ENCODE measurements at places on chromosomes 12 and 14.

GRCh38 chr14:83826838-83827237, 1703.1 kb upstream of the FLRT2 start:
- DNase-seq: no peak

DNA sequence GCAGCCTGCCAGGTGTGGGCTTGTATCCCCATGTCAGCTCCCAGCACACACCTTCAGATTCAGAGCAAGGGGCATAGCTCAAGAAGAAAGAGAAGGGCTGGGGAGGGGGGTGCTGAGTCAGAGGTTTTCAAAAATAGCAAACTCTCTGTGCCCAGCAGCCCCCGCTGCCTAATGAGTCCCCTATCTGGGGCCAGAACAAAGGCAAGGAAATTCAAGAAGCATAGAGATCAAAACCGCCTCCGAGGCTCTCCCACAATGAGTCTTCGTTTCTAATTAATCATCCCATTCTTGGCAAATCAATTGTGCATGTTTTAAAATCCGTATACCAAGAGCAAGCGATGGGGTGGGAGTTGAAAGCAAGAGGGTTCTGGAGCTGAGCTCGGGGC, 19.5 kb upstream of the CMKLR1 start:
- no peak for DNase-seq

- DNase-seq: no peak
Observed at GRCh38 chr12:131362291-131363211, 348.3 kb upstream of the SFSWAP start.

GRCh38 chr12:4251967-4252366, 21.6 kb upstream of the CCND2 start:
- DNase-seq: no peak

- DNase-seq: no peak
Observed at GRCh38 chr12:100687686-100688085, 106.9 kb upstream of the ANO4 start.

DNA sequence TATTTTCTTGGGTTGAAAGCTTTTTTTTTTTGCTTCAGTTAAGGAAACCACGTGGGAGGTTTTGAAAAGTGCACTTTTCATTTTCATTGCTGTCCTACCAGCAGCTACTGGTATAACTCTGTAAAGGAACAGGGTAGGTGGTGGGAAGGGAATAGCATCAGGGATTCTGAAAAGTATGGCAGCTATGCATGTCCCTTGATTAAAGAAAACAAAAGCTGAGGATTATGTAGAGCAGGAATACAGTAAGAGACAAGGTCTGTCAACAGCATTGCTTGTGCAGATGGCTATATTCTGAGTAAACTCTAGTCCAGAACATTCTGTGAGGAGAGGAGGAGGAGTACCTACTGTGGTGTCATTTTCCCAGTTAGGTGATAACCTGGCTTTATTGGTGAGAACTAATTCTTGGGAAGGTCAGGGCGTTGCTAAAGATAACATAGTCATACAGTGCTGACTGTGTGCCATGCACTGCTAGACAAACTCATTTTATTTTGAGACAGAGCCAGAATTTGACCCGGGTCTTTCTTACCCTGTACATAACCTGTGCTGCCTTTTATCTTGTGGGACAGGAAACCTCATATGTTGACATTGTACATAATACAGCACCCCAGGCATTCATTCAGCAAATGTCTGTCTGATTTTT, 80.3 kb upstream of the TRAF3 start:
- no peak for DNase-seq

- DNase-seq: no peak
Observed at GRCh38 chr12:52633383-52633782, 15.0 kb upstream of the KRT73 start.

- DNase-seq: no peak
Observed at GRCh38 chr12:67981287-67982162, 7.7 kb upstream of the IFNG-AS1 start.

DNA sequence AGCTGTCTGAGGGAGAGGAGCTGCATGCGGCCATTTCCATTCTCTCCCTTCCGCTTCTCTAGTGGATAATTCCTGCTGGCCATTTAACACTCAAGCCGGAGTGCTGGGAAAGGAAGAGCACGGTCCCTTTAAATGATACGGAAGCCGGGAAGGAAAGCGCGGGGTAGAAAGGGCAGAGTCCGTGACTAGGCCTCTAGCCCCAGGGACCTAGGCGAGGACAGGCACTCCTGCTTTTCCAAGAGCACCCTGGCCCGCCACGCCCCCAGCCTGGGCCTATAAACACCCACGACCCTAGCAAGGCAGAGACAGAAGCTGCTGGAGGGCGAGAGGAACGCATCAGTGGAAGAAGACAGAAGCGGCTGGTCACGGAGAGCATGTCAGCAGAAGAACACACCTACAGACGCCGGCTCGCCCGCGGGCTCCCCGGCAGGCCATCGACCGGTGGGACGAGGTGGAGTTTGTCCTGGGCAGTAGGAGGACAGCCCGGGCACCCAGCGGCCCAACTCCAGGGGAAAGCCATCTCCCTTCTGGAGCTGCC, 1206.6 kb upstream of the TMEM132C start:
- no peak for DNase-seq

DNA sequence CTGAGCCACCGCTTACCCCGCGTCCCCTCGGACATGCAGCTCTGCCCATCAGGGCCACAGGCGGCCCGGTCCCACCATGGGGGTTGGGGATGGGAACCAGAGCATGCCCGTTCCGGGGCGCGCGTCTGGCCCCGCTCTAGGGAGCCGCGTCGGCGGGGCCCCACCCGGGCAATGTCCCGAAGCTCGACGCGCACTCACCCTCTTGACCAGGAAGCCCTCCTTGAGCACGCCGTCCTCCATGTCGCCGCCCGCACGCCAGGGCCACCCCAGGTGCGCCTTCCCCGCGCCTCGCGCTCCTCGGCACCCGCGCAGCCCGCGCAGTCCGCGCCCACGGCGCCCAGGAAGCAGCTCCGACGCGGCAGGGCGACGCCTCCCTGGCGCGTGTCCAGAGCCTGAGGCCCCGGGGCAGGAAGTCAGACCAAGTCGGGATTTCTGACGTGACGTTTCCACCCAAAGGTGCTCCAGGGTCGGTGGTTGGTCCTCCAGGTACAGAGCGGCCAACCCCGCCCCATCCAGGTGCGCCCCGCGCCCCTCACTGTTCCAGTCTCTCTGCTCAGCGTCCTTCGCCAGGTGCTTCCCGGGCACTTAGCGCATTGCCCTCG, at the start of gene PLEK2:
PLEK2 (minus strand) TSS at position 346 of the 602 bp plus-strand sequence; CDS start at position 240, 106 bp downstream.
- DNase-seq: no peak

GRCh38 chr14:30550335-30550734, 8.6 kb upstream of the G2E3 start:
- DNase-seq: no peak

DNA sequence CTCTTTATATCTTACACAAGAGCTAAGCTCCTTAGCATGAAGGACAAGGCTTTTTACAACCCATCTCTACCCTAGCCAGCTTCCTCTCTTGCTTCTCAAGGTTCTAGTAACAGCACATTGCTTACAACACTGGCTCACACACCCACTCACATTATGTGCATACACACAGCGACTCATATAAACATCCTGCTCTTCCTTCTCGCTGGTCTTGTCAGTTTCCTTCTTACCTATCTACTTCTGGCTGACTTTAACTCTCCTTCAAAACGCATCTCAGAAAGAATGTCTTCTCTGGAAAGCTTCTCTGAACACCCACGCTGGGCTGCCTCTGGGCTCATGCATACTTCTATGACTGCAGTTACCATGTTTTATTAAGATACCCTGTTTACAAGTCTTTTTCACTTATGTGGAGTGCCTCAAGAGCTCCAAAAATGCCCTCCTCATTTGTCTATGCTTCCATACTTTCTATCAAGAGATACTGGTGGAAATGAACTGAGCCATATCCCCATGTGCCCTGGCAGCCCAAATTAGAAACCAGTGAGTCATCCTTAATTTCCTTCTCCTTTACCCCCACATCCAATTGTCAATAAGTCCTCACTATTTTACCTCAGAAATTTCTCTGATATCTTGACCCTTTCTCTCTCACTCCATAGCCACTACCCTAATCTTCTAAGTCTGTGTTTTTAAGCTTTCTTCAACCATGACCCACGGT, 126.9 kb upstream of the KRAS start:
- DNase-seq: no peak

DNA sequence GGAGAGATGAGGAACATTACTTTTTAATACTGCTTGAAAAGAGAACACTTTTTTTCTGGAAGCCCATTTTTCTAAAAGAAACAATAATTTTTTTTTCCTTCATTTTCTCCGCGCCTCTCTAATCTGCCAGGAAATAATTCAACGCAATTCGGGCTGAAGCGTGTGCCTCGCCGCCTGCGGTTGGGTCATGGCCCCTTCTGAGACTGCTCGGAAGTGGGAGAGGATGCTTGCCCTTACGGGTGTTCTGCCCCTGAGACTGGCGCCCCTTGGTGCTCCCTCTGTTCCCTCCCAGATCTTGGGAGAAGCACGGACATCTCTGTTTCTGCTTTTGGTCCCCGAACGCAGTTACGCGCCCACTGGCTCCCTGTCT, 332 bp upstream of the TBC1D30 start:
- DNase-seq: no peak

DNA sequence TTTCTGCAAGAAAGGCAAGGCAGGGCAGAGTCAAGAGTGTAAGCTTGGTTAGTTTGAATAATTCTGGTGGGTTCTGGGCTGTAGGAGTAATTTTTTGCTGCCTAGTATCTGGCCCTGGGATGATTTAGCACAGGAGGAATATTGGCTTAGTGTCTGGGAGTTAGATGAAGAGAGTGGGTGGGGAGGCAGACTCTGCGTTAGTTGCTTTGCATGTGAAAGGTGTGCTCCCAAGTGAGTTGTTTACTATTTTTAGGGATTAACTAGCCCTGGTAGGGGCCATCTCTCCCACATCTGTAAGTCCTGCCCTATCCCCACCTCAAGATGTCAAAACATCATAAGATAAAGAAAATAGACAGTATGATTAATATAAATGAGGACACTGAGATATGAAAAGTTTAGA, 249.7 kb downstream of the LRIG3 start:
- DNase-seq: no peak

DNA sequence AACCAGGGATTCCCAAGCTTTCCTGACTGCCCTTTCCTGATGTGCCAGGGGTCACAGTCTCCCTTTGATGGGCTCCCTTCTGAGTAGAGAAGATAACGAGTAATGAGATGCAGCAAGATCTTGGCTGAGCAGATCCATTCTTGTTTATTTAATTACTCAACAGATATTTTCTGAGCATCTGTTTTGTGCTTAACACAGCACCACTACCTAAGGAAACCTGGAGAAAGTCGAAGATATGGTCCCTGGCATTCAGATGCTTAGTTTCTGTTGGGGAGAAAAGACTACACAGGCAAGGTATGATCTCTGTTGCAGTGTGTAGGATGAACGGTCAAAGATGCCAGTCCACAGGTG, 3.9 kb downstream of the AJUBA start:
- no peak for DNase-seq

- no peak for DNase-seq
Observed at GRCh38 chr14:92670160-92670559, 78.3 kb downstream of the LGMN start.

GRCh38 chr12:56998316-56998715, 8.0 kb downstream of the ZBTB39 start:
- no peak for DNase-seq

GRCh38 chr12:1936406-1937320, 18.2 kb upstream of the CACNA2D4 start:
- DNase-seq: peak; percentile 58

DNA sequence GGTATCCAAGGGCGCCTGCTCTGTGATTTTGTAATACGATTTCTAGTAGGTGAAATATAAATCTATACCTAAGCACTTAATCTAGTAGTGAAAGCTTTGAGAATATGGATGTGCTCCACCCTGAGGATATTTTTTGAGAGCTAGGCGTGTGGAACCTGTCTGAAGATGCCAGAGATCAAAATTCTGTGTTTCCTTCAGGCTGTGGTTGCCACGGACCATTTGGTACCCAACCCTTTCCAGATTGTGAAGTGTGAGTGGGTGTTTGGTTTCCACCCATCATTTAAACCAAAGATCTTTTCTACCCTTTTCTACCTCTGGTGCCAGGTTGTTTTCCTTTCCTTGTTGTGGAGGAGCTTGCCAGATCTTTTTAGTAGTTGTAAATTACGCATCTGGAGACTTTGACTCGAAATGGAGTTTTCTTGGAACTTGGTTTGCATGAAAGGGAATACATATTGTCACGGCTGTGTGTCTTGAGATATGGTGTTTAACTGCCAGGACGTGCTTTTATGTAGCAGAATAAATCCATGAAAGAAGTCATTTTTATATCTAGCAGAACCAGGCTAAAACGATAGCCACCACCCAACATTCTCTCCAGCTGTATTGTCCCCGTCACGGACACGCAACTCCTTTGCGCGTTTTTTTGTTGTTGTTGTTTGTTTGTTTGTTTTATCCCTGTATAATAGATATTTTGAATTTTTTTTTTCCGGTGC, 2.2 kb downstream of the LRFN5 start:
- no peak for DNase-seq

DNA sequence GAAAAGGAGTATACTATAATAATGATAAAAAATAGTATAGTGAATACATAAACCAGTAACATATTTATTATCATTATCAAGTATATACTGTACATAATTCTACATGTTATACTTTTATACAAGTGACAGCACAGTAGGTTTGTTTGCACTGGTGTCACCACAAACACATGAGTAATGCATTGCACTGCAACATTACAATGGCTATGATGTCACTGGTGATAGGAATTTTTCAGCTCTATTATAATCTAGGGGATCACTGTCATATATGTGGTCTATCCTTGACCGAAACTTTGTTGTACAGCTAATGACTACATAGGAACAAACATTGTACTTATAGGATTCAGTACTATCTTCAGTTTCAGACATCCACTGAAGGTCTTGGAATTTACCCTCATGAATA, 165.8 kb upstream of the SYT1 start:
- no peak for DNase-seq

DNA sequence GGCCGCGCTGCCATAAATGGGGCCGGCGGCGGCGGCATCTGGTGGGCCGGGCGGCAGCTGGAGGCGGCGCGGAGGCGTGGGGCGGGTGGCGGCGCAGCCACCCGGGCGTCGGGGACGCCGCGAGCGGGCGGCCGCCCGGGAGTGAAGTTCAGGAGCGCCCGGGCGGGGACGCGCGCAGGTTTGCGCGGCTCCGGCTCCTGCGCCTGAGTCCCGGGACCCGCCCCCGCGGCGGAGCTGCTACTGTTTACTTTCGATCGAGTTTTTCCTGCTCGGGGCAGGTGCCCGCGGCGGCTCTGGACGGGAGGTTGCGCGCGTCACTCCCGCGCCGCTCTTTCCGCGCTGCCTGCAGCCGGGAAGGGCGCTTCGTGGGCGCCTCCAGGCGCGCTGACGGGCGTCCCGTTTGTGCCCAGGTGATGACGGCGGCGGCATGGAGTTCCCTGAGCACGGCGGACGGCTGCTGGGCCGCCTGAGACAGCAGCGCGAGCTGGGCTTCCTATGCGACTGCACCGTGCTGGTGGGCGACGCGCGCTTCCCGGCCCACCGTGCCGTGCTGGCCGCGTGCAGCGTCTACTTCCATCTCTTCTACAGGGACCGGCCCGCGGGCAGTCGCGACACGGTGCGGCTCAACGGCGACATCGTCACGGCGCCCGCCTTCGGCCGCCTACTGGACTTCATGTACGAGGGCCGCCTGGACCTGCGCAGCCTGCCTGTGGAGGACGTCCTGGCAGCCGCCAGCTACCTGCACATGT, at the start of gene ZBTB42:
ZBTB42 (plus strand) TSS at position 331 of the 749 bp plus-strand sequence; CDS start at position 428, 97 bp downstream.
- no peak for DNase-seq

- DNase-seq: no peak
Observed at GRCh38 chr14:89892953-89893352, 61.6 kb downstream of the EFCAB11 start.

- DNase-seq: no peak
Observed at GRCh38 chr12:25262389-25263074, 11.8 kb upstream of the KRAS start.
